ENCODE measurements at places on chromosomes 11 and 22. TPM values are rescaled to one million over a fixed set of nuclear protein-coding genes. Genes with fewer than 3 reads are reported as not detected.

CDC42BPG gene
- total RNA-seq = 3.1 TPM

OTOG gene
- not detected for total RNA-seq

- DNase-seq = no peak
- H3K4me3 ChIP-seq = no peak overlapping the region
- peaks cover 20% of the 10 kb centered on the region for H3K36me3 ChIP-seq
- H3K4me1 ChIP-seq = peaks cover 68% of the 10 kb centered on the region
- H3K27ac ChIP-seq = peak overlapping the region; percentile 82
Observed at GRCh38 chr11:62554387-62555167, 8.0 kb upstream of the AHNAK start.

DNA sequence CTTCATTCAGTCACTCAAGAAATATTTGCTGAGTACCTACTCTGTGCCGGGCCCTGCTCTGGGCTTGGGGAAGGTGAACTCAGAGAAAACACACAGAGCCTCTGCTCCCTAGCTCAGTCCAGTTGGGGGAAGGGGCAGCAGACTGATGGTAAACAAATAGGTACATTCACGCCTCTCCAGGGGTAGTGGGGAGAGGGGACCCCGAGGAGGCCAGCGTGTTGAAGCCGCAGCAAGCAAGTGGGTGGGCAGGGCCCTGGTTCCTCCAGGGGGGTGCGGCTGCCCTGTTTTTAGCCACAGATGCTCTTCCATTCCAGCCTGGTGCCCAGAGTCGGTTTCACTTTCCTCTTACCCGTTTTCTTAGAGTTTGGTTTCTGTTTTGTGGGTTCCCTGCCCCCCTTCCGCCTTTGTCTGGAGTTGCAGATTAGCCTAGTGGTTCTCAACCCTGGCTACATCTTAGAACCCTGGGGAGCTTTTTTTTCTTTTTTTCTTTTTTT is 8.7 kb downstream of the DRAP1 start:
- peak; percentile 89 for DNase-seq
- peaks cover 22% of the 10 kb centered on the region for H3K4me1 ChIP-seq
- peak overlapping the region; percentile 22 for H3K4me3 ChIP-seq
- peak overlapping the region; percentile 93 for H3K27ac ChIP-seq

GGA1 gene
- 84.3 TPM for total RNA-seq

DNA sequence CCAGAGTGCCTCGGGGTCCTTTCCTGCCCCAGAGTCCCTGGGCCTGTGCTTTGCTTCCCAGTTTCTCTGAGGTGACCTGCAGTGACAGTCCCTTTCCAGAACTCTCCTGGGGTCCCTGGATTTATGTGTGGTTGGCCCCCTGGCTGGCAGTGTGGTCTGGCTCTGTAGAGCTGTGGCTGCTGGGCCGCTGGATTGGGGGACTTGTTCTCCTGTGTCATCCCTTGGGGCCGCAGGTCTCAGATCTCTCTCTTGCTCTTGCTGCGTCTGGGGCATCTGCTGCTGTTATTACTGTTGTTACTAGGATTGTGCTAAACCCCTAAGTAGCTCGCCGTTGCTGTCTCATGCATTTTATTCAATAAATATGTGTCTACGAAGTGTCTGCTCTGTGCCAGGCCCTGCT is 31.9 kb downstream of the FAM83F start:
- no peaks in the 10 kb centered on the region for H3K27me3 ChIP-seq
- no peaks in the 10 kb centered on the region for H3K36me3 ChIP-seq
- no peak overlapping the region for H3K4me3 ChIP-seq

TNNT3 gene
- total RNA-seq = 4.9 TPM

GLYATL1 gene
- not detected for total RNA-seq

DNA sequence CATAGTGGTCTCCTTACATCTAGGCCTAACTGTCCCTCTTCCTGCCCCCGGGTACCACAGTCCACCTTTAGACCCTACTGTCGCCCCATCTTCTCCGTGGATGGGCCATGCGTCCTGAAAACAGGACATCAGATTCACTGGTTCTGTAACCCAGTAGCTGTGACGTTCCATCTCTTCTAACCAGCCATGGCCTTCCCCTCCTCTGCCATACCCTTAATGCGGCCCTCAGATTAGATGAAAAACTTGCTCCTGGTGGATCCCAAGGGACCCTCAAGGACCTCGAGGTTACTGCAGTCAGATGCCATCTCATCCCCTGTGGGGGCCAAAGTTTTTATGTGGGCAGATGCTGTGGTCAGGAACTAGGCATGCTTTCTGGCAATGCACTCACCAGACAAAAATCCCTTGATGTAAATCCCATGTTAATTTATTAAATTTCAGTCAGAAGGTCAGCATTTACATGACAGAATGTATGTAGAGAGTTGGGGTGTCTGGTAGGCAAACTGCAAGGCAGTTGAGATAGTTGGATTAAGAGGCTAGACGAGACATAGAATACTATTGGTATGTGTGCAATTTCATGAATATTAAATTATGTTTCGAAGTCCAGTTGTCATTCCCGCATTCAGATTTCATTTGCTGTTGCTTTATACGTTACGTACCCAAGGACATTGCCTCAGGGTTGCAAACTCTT is 64.3 kb downstream of the WNT11 start:
- no peaks in the 10 kb centered on the region for H3K27me3 ChIP-seq
- no peak for DNase-seq
- peaks cover 63% of the 10 kb centered on the region for H3K36me3 ChIP-seq
- H3K27ac ChIP-seq = no peak overlapping the region
- no peaks in the 10 kb centered on the region for H3K4me1 ChIP-seq

FZD4 gene
- total RNA-seq = 45.3 TPM

FAM111B gene
- total RNA-seq = 5.8 TPM

DNA sequence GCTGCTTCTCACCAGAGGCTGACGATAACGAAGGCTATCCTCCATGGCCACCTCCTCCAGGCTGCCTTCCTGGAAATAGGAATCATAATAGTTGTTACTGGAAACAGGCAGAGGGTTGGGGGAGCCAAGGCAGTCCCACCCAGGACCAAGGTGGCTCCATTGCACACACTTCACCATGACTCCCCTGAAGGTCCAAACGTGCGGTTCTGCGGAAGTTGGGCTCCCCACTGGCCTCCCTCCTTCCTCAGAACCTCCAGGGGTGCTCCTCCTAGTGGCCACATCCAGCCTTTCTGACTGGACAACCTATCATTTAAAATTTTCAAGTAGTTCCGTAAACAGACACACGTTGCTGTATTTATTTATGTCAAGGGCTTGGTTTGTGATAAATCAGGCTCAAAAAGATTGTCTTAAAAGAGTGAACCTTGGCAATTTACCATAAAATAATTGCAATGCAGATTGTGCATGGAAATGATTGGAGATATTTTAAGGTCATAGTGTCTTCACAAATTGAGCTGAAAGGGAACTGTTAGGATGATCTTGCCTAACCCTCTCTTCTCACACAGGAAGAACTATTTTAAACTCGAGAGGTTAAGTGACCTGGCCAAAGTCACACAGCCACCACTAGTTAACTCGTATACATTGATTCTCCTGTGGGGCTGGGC is 1.4 kb upstream of the TCN2 start:
- no peaks in the 10 kb centered on the region for H3K27me3 ChIP-seq
- DNase-seq = no peak
- H3K4me1 ChIP-seq = peaks cover 31% of the 10 kb centered on the region
- H3K36me3 ChIP-seq = no peaks in the 10 kb centered on the region

DNA sequence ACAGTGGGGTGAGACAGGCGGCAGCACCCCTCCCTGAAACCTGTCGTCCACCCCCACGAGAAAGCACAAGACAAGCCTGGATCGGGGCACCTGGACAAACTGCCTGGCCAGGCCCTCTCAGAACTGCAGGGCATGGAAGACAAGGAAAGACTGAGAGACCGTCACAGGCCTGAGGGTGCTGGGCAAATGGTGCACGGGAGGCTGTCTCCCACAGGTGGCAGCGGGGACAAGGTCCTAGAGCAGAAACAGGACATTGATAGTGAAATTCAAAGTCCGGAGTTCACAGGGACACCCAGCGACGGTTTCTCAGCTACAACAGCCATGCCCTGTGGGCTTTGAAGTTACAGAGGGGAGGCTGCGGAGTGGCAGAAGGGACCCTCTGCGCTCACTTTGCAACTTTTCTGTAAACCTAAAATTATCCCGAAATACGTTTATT is 20.6 kb downstream of the DRD4 start:
- H3K27me3 ChIP-seq = no peaks in the 10 kb centered on the region
- peaks cover 6% of the 10 kb centered on the region for H3K4me1 ChIP-seq
- H3K27ac ChIP-seq = peak overlapping the region; percentile 13
- DNase-seq = no peak
- no peak overlapping the region for H3K4me3 ChIP-seq

SLC22A8 gene
- total RNA-seq = not detected

GRCh38 chr22:31083377-31083768 is 2.3 kb downstream of the SMTN start:
- no peak for DNase-seq
- H3K27me3 ChIP-seq = no peaks in the 10 kb centered on the region
- peaks cover 21% of the 10 kb centered on the region for H3K4me1 ChIP-seq
- peaks cover 8% of the 10 kb centered on the region for H3K36me3 ChIP-seq

SLC5A1 gene
- total RNA-seq = 7.1 TPM

GRCh38 chr11:36033082-36033751 is 89.4 kb downstream of the LDLRAD3 start:
- no peak for DNase-seq
- H3K4me3 ChIP-seq = no peak overlapping the region
- H3K36me3 ChIP-seq = no peaks in the 10 kb centered on the region
- H3K27me3 ChIP-seq = peaks cover 3% of the 10 kb centered on the region
- H3K4me1 ChIP-seq = no peaks in the 10 kb centered on the region

DNAJB7 gene
- not detected for total RNA-seq

- DNase-seq = peak; percentile 92
- H3K4me1 ChIP-seq = peaks cover 55% of the 10 kb centered on the region
- H3K27me3 ChIP-seq = peaks cover 64% of the 10 kb centered on the region
- H3K4me3 ChIP-seq = peak within 1 kb of the TSS; percentile 71
- no peaks in the 10 kb centered on the region for H3K36me3 ChIP-seq
Observed at GRCh38 chr11:133956650-133957633, at the start of gene IGSF9B. Gene IGSF9B, minus strand, starts transcription at chr11:133956968. Its CDS starts 214 bp downstream, at chr11:133956754.

Measured in spleen (tissue), 13 donors.